Type B pancreatic cell (in vitro differentiated cells): ENCODE measurements at places on chromosomes 13 and 19. TPM values are rescaled to one million over a fixed set of nuclear protein-coding genes. Genes with fewer than 3 reads are reported as not detected.

GRCh38 chr19:29878973-29879654, 62.9 kb upstream of the URI1 start:
- no peak for DNase-seq

DNA sequence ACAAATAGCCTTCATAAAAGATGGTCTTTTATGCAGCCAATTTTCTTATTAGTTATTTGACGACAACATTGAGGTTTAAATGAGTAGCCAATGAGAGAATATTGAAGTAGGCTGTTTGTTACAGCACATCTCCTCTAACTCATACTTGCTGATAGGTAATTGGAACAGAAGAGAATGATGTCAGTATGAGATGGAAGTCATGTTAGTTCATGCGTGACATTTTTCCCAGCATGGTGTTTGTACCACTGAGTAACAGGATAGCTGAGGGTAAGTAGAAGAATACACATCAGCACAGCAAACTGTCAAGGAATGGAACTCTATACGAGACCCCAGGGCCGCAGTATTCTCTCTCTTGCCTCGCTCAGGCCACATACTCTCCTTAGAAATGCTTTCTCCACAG, 37.2 kb downstream of the COL4A2 start:
- DNase-seq: no peak

Gene MATK
- 1.6 and 1.7 TPM in 2 replicates for total RNA-seq

DNA sequence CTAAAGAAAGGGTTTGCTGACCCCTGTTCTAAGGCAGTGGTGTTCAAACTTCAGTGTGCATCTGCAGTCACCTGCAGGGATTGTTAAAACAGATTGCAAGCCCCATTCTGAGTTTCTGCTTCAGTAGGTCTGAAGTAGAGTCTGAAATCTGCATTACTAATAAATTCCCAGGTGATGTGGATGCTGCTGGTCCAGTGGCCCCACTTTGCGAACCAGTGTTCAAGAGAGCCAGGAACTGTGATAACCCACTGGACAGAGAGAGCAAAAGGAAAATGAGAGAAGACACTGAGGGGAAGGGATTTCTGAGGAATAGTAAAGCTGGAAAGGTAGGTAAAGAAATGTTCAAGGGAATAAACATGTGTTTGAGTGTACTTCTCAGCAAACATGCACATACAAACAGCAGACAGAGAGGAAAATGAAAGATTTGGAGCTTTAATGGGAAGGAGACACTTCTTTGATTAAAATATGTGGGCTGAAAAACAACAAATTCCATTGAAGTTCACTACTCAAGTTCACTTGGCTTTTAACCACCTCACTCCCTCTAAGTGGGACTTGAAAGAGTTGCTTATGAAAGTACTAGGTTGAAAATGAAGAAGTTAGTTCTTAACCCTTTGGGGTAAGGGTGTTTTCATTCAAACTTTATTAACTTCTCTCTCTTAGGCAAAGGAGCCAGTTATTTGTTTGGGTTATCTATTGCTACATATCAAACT, 26.4 kb upstream of the FAM216B start:
- no peak for DNase-seq

DNA sequence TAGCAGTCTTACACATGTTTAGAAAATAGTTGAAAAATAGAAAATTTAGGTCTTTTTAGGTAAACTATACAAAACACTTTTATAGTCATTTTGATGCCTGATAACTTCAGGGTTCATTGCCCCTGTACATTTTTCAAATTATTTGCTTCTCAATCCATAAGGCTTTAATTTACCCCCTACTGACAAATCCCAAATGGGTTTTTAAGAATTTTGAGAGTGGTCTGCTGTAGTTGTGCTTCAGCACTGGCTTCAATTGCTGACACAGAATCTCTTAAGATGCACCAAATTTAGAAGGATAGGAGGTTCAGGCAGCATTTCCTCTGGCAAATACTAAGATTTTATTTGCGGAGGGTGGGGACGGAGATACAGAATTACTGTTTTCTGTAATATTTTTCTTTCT, 89.4 kb downstream of the PCCA start:
- DNase-seq: no peak

GRCh38 chr13:95298169-95298965, 2.9 kb downstream of the ABCC4 start:
- DNase-seq: no peak

Gene CYP4F12
- total RNA-seq: 0.52 and 1.2 TPM in 2 replicates
